ENCODE measurements at places on chromosomes 2 and 18. TPM values are rescaled to one million over a fixed set of nuclear protein-coding genes. Genes with fewer than 3 reads are reported as not detected.

The NYAP2 gene
- total RNA-seq, result 1.1 TPM

The CCDC68 gene
- total RNA-seq, result 20.2 TPM

The IL36G gene
- not detected for total RNA-seq

The KCNS3 gene
- total RNA-seq, result 28.7 TPM

The EPG5 gene
- 38.8 TPM for total RNA-seq

The SYT4 gene
- total RNA-seq, result not detected

The CLEC4F gene
- 0.71 TPM for total RNA-seq

The LOXHD1 gene
- total RNA-seq, result 2.9 TPM

The SPATA3 gene
- not detected for total RNA-seq

The ATP6V1C2 gene
- 1.7 TPM for total RNA-seq

The PROM2 gene
- total RNA-seq, result 6.0 TPM

The B3GNT7 gene
- 80.0 TPM for total RNA-seq

The VWC2L gene
- not detected for total RNA-seq

The BAZ2B gene
- total RNA-seq, result 97.4 TPM

The ERBB4 gene
- 25.3 TPM for total RNA-seq

The DPYSL5 gene
- not detected for total RNA-seq

The SATB2 gene
- total RNA-seq, result 5.0 TPM

The DIPK1C gene
- total RNA-seq, result not detected

The RAMP1 gene
- total RNA-seq, result 5.1 TPM
